Mesothelial cell of epicardium (in vitro differentiated cells): ENCODE measurements at places on chromosomes 3 and 15. TPM values are rescaled to one million over a fixed set of nuclear protein-coding genes. Genes with fewer than 3 reads are reported as not detected.

The FRMD5 gene
- total RNA-seq, result 1.4 to 2.5 TPM (median 2.3 TPM) in 3 replicates

The SLC38A3 gene
- 0.84 to 2.5 TPM (median 1.8 TPM) in 3 replicates for total RNA-seq

The PCNP gene
- 131 to 142 TPM (median 138 TPM) in 3 replicates for total RNA-seq

The SH3BP5 gene
- total RNA-seq, result 78.7 to 88.6 TPM (median 80.5 TPM) in 3 replicates

The DENND6A gene
- 41.8 to 52.0 TPM (median 42.0 TPM) in 3 replicates for total RNA-seq

The WNT7A gene
- total RNA-seq, result 0.89 to 1.0 TPM (median 0.99 TPM) in 3 replicates

The GPR15 gene
- total RNA-seq, result not detected in 3 replicates

The ADAMTS17 gene
- 39.4 to 42.1 TPM (median 40.2 TPM) in 3 replicates for total RNA-seq

The BOC gene
- 76.1 to 85.3 TPM (median 79.3 TPM) in 3 replicates for total RNA-seq

The DUOX1 gene
- total RNA-seq, result 6.8 to 7.9 TPM (median 7.2 TPM) in 3 replicates

The CCR2 gene
- total RNA-seq, result not detected in 3 replicates

The HRG gene
- not detected in 3 replicates for total RNA-seq

The GRAMD1C gene
- total RNA-seq, result 7.5 to 8.0 TPM (median 7.7 TPM) in 3 replicates

The SRGAP3 gene
- 61.3 to 68.6 TPM (median 65.6 TPM) in 3 replicates for total RNA-seq

The SLC6A6 gene
- 19.3 to 21.2 TPM (median 20.0 TPM) in 3 replicates for total RNA-seq

The PIERCE2 gene
- 1.4 to 2.2 TPM (median 1.6 TPM) in 3 replicates for total RNA-seq

The SV2B gene
- total RNA-seq, result 0.14 to 0.29 TPM (median 0.18 TPM) in 3 replicates

The CCDC71 gene
- 28.7 to 29.8 TPM (median 28.9 TPM) in 3 replicates for total RNA-seq

The CLDND1 gene
- total RNA-seq, result 73.6 to 89.0 TPM (median 87.2 TPM) in 3 replicates

The NMNAT3 gene
- total RNA-seq, result 11.0 to 13.6 TPM (median 11.8 TPM) in 3 replicates

DNA sequence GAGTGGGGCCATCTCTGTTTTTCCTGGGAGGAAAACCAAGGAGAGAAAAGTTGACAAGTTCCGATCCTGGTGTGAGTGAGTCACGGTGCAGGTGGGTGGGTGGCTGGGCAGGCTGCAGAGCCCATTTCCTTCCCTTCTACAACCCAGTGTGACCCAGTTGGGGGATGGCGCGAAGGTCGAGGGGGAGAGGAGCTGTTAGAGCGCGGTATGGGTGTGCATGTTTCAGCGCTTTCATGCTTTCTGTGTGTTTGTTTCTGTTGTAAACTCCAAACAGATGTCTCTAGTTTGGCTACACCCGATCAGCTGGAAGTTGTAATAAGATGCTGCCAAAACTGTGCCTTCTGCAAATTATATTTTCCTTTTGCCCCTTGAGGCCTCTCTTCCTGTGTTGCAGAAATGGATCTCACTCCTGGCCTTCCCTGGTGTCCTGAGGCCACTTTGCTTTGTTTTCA is 3.8 kb downstream of the FAM43A start:
- no peak for DNase-seq

GRCh38 chr3:144162042-144162441 is 190.4 kb downstream of the DIPK2A start:
- no peak for DNase-seq

GRCh38 chr3:59392116-59392515 is 342.3 kb upstream of the CFAP20DC start:
- DNase-seq, result no peak

DNA sequence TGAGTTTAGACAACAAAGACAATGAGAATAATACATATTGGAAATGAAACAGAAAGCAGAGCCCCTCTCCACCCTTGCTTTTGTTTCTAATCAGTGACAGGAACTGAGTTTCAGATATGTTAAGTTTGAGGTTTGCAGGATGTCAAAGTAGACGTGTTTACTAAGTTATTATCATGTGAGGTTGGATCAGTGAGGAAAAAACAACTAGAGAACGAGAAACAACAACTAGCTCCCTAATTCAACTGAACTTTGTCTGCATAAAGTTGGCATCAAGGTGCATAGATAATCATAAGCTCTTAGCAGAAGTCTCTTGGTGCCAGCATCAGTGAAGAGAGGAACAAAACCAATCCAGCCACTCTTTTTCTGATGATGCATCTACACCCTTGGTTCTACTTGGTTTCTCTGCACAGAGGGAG is 491.1 kb upstream of the NR2F2 start:
- no peak for DNase-seq

DNA sequence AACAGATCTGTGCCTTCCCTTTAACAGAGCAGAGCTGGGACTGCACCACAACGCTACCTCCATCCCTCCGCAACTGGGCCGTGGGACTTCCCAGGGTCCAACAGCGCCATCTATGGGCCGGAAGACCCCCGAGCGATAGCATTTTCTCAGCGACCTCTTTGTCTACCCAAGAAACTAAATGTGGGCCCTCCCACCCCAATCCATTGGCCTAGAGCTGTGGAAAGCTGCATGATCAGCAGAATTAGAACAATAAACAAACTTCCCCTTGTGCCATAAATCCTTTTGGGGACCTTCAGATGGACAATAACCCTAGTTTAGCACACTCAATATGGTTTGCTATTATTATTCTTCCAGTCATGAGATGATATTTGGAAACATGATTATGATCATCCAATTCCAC is 74.8 kb upstream of the NTRK3 start:
- DNase-seq, result no peak

- no peak for DNase-seq
These were observed 54.9 kb upstream of the TBC1D21 start for GRCh38 chr15:73818308-73818985.

GRCh38 chr3:81789691-81790090 is 28.2 kb upstream of the GBE1 start:
- DNase-seq, result no peak

GRCh38 chr3:141268306-141268705 is 36.7 kb downstream of the PXYLP1 start:
- DNase-seq, result no peak

- no peak for DNase-seq
These were observed 233.0 kb upstream of the KCNMB2 start for GRCh38 chr3:178302966-178303930.

GRCh38 chr3:12983319-12983718 is 89.9 kb downstream of the IQSEC1 start:
- DNase-seq, result no peak

GRCh38 chr3:182405759-182406158 is 387.5 kb upstream of the ATP11B start:
- DNase-seq, result no peak

- no peak for DNase-seq
These were observed 177.9 kb downstream of the OSBPL10 start for GRCh38 chr3:31802981-31803740.

GRCh38 chr3:120144267-120144666 is 50.0 kb upstream of the GSK3B start:
- DNase-seq, result no peak

DNA sequence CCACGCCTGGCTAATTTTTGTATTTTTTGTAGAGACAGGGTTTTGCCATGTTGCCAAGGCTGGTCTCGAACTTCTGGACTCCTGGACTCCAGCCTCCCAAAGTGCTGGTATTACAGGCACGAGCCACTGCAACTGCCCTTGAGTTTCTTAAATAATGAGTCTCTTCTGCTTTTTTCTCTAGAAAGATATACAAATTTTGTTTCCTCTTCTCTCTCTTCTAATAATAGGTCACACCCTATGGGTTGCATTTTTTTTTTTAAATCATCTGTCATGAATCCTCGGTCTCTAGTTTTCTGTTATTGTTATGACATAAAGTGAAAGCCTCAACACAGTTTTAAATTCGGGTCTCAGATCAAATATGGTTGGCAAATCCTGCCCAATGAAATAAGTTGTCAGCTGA is 111.2 kb downstream of the IL12A start:
- DNase-seq, result no peak

- no peak for DNase-seq
These were observed 16.6 kb downstream of the CRYBG3 start for GRCh38 chr3:97838393-97838792.

GRCh38 chr3:60609446-60609845 is 641.8 kb downstream of the FHIT start:
- DNase-seq, result no peak

- DNase-seq, result no peak
These were observed 120.1 kb upstream of the ARHGEF3 start for GRCh38 chr3:56921573-56922453.

DNA sequence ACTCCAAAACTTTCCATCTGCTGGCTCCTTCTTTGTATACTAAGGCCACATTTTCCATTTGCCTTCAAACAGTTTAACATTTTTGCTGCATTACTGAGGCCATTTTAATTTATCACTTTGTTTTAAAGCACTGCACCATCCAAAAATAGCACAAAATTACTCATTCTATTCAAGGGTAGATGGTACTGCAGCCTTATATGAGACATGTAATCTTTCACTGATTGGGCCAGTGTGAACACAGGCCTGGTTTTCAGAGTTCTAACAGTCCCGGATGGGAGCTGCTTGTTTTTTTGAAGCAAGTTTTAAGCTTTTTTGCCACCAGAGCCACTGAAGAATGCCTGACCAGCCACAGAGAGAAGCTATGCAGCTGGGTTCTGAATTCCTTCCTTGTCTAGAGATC is 172.3 kb upstream of the TSC22D2 start:
- DNase-seq, result no peak

DNA sequence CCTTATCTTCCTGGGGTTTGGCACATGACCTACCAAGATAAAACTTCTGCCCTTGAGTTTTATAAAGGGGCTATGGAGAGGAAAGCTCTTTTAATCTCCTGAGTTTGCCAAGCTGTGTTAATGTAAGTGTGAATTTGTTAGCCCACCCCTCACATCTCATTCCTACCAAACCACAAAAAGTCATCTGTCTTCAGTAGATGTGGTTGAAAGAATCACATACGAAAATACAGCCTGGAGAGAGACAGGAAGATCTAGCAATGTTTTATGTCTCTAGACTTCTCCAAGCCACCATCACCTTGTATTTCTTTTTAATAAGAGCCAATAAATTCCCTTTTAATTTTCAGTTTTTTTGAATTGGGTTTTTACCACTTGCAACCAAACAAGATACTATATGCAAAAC is 68.9 kb upstream of the ZNF280D start:
- no peak for DNase-seq

GRCh38 chr15:27671819-27672437 is 427.2 kb downstream of the OCA2 start:
- DNase-seq, result no peak

GRCh38 chr3:53709860-53710674 is 136.2 kb downstream of the CHDH start:
- DNase-seq, result peak; percentile 79

DNA sequence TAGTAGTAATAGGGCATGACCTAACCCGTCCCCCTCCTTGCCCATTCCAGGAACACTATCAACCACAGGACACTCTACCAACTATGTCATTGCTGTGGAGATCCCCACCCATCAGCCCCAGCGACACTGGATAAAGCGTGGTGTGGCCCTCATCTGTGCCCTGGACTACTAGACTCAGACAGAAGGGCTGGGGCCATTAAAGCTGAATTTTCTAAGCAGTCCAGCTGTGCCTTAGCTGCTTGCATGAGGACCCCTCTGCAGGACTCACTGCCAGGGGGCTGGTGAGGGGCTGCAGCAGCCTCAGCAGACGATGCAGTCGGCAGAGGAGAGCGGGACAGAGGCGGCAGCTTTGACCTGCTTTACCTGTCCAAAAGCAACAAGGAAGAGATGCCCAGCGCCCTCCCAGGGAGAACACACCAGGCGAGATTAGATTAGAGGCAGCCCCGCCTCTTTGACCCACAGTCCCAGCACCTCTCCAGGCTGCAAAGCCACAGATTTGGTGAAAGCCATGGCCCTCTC is 44.6 kb downstream of the SEMA3G start:
- DNase-seq, result no peak

- DNase-seq, result no peak
These were observed 68.1 kb upstream of the CGNL1 start for GRCh38 chr15:57308170-57308545.

GRCh38 chr3:74124782-74125181 is 489.7 kb downstream of the CNTN3 start:
- DNase-seq, result no peak

DNA sequence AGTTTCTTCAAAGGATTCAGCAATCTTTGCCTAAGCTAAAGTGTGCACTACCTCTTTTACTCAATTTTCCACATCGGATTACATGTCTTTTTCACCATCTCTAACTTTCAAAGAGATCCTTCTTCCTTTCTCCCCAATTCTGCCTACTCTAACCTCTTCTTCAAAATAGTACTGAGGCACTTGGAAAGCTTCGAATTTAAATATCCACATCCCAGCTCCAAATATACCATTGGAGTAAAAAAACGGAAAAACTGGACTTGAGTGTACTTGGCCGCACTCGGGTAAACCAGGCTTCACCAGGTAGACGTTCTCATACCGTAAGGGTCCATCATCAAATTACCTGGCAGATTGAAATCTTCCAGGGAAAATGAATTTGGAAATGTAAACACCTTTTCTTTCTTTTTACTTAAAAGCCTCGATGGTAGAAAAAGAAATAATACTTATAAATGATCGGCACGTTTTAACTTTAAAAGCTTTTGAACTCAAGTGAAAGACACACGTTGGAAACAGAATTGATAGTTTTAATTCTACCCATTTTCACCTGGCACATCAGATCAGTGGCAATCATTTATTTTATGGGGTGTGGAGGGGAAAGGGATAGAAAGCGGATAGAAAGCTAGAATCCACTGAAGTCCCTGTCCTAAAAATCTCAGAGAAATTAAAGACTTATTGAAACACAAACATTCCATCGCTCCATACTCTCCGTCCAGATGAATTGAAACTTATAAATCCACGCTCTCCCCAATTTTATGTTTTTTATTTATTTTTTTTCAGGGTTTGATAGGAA is 8.2 kb upstream of the MEIS2 start:
- DNase-seq, result no peak

DNA sequence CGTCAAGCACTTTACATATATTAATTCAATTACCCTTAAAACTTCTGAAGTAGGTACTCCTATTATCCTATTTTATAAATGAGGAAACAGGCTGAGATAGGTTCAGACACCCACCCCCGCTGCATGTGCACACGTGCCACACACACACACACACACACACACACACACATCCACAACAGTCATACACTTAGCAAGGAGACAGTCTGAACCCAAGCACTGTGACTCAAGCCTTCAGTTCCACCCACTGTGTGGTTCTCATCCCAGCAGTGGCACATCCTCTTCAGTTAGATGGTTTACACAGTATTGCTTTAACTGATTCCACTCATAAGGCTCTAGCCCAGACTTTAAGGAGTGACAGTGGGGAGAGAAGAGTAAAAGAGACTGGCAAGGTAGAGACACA is 91.1 kb upstream of the FGF7 start:
- no peak for DNase-seq

GRCh38 chr15:75397494-75397893 is 29.1 kb upstream of the MAN2C1 start:
- DNase-seq, result no peak

DNA sequence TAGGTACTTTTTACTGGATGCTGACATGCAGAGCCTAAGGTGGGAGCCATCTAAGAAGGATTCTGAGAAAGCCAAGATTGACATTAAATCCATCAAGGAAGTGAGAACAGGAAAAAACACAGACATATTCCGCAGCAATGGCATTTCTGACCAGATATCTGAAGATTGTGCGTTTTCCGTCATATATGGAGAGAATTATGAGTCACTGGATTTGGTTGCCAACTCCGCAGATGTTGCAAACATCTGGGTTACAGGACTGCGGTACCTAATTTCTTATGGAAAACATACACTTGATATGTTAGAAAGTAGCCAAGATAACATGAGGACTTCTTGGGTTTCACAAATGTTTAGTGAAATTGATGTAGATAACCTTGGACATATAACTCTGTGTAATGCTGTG is 125.1 kb downstream of the PLCL2 start:
- no peak for DNase-seq

- DNase-seq, result no peak
These were observed 106.3 kb upstream of the MME start for GRCh38 chr3:154973851-154974250.
